ENCODE measurements at places on chromosomes 12 and 14.

DNA sequence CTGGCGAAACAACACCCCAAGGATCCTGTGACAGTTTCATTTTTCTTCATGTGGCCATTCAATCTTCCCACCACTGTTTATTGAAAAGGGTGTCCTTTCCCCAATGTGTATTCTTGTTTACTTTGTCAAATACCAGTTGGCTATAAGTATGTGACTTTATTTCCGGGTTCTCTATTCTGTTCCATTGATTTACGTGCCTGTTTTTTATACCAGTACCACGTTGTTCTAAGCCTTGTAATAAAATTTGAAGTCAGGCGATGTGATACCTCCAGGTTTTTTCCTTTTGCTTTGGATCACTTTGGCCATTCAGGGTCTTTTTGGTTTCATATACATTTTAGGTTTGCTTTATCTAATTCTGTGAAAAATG lies 9.1 kb upstream of the MGAT4C start:
- no peak for DNase-seq

DNA sequence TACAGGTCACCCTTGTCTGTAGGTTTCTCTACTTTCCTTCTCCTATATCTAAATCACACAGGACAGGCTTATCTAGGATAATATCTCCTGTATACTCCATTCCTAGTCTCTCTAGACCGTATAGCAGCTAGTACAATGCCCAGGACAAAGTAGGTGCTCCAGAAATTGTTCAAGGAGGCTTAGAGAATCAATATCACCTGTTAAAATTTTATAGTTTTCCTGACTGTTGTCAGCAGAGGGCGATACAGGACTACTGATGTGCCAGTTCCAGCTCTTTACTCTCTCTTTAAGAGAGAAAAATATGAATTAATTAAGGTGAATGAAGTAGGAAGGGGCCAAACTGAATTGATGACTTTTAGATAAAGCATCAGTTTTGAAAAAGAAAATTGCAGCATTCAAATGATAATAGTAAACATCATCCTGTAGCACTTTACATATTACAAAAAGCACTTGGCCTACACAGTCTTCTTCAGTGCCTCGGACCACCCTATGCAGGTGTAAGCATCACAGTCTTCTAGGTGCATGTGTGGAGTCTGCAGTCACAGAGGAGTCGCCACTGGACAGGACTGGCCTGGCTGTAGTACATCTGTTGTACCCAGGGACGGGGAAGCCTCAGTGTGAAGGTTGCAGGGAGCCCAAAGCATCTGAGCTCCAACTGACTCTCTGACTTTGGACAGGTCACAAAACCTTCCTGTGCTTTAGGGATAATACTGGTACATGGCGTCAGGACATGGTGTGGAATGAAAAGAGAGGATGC lies 61.9 kb upstream of the MAX start:
- DNase-seq = peak; percentile 24

DNA sequence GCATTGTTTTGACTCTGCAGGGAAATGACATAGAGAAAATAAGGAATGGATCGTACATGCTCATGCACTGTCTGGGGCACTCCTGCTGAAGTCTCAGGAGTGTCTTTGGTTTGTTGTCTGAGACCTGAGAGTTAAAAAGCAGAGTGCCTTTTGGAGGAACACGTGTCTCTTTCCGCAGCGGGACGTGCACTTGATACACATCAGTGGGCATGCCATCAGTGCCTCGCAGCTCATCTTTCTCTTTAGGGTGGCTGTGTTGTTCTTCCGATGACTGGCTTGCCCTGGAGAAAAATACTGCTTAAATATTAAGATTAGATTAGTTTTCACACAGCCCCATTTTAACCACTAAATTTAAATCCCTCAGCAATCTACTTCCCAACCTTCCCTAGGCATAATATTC lies 835.9 kb downstream of the DIO2 start:
- DNase-seq = no peak

DNA sequence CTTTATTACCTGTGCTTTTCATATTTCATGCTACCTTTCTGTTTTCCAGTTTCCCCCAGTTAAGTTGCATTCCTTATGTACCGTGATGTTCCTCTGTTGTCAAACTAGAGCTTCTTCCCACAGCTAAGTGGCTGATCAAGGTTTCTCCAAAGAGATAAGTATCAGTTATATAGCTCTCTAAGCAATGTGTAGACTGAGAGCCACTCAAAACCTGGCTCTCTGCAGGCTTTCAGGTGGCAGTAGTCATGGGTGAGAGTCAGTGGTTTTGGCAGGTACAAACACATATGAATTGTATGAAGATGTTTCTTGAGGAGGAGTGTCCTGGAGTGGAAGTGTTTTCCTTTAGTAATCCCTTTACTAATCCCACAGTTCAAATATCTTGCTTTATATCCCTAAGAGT lies 28.4 kb downstream of the TXNRD1 start:
- no peak for DNase-seq

DNA sequence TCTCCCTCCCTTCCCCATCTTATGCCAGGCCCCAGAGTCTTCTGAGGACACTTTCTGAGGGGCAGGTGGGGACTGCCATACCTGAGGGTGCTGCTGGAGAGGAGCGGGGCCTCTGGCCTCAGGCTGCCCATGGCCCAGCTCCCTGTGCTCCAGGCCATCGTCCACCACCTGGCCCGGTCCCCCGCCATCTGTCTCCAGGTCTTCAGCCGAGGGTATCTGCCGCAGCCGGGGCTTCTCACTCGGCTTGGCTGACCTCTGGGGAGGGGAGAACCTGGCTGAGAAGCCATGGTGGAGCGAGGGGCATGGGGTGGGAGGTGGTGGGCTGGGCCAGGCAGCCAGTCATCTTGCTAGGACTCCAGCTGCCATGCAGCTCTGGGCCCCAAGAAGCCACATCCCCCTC lies 21.6 kb downstream of the SLC48A1 start:
- DNase-seq = no peak

GRCh38 chr14:34715127-34715863 lies 902 bp upstream of the CFL2 start:
- no peak for DNase-seq

GRCh38 chr14:30656190-30656632 lies 34.1 kb downstream of the SCFD1 start:
- peak; percentile 5 for DNase-seq

- no peak for DNase-seq
Observed at GRCh38 chr12:93827669-93828068, 150.5 kb downstream of the CRADD start.

DNA sequence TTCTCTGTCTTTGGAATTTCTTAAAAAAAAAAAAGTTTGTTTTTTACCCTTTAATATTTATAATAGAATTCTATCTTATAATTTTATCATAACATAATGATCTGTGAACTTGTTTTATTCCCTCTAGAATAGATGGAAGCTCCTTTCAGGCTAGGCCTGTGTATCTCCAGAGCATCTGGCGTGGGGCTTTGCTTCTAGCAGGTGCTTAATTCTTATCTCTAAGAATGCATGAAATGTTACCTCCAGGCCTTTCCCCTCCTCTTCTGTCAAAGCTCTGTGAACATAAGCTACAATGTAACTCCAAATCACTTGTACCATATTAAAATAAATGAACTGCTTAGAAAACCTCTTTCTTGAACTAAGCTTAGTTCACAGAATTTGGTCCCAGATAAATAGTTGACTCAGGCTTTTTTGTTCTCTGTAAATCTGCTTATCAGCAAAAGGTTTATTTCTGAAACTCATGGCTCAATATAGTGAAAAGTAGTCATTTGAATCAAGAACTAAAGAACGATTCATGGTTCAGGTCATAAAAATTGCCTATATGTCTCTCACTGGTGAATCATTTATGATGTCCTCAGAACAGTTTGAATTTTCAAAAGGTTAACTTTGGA lies 407.1 kb downstream of the TRHDE start:
- no peak for DNase-seq

GRCh38 chr12:77720258-77720657 lies 110.4 kb upstream of the NAV3 start:
- DNase-seq = no peak

- no peak for DNase-seq
Observed at GRCh38 chr12:26870491-26871419, 37.8 kb upstream of the ITPR2 start.

- DNase-seq = no peak
Observed at GRCh38 chr12:22321018-22321605, 13.4 kb downstream of the ST8SIA1 start.

- peak; percentile 38 for DNase-seq
Observed at GRCh38 chr12:14993537-14994266, 20.9 kb downstream of the PDE6H start.

GRCh38 chr12:117151403-117152031 lies 38.8 kb downstream of the FBXO21 start:
- no peak for DNase-seq

- no peak for DNase-seq
Observed at GRCh38 chr12:97760601-97761000, 298.0 kb downstream of the RMST start.

- no peak for DNase-seq
Observed at GRCh38 chr12:23930599-23930998, 18.9 kb downstream of the SOX5 start.

GRCh38 chr14:99654235-99654985 lies 9.5 kb downstream of the HHIPL1 start:
- no peak for DNase-seq

- no peak for DNase-seq
Observed at GRCh38 chr12:96040305-96041133, 5.1 kb upstream of the LTA4H start.

GRCh38 chr12:29517264-29517663 lies 19.8 kb upstream of the OVCH1 start:
- no peak for DNase-seq

GRCh38 chr14:74786796-74787315 lies 23.7 kb downstream of the YLPM1 start:
- no peak for DNase-seq

DNA sequence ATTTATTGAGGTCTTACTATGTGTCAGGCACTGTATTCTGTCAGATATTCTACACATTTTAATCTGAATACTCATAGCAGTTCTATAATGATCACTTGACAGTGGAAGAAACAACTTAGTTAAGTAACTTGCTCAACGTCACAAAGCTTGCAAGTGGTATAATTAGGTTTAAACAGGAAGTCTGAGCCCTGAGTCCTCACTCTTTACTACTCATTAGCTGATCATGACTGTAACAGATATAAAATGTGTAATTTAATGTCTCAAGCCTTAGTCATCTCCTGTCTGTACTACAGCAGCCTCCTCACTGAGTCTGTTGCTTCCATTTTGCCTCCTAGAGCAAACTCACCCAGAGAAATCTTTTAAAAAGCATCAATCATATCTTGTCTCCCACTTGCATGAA lies 38.9 kb downstream of the PPP4R4 start:
- peak; percentile 71 for DNase-seq

DNA sequence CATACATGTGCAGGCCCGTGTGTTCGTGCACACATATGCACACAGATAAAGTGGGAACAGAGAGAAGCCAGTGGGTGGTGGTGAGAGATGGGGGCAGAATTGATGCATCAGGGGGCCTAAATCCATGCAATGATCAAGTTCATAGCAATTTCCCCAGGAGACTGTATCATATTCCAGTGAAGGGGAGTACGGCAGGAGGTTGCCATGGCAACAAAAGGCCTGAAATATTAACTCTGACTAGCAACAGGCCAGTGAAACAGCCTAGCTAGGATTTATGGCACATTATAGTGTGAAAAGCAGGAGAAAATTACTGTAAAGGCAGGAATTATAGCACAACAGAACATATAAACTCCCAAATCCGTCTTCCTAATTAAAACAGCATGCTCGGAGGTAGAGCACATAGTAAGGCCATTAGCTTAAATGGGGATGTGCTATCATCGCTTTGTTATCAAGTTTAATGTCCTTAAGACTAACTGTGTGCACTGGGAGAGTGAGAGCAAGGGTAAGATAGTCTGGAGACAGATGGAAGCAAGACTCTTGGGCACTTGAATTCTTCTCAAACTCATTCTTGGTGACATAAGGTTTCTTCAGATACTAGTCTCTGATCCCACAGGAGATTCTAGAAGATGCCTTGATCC lies 806.3 kb downstream of the DIO2 start:
- DNase-seq = no peak

GRCh38 chr14:104639885-104640548 lies 35.4 kb upstream of the TMEM179 start:
- DNase-seq = no peak

DNA sequence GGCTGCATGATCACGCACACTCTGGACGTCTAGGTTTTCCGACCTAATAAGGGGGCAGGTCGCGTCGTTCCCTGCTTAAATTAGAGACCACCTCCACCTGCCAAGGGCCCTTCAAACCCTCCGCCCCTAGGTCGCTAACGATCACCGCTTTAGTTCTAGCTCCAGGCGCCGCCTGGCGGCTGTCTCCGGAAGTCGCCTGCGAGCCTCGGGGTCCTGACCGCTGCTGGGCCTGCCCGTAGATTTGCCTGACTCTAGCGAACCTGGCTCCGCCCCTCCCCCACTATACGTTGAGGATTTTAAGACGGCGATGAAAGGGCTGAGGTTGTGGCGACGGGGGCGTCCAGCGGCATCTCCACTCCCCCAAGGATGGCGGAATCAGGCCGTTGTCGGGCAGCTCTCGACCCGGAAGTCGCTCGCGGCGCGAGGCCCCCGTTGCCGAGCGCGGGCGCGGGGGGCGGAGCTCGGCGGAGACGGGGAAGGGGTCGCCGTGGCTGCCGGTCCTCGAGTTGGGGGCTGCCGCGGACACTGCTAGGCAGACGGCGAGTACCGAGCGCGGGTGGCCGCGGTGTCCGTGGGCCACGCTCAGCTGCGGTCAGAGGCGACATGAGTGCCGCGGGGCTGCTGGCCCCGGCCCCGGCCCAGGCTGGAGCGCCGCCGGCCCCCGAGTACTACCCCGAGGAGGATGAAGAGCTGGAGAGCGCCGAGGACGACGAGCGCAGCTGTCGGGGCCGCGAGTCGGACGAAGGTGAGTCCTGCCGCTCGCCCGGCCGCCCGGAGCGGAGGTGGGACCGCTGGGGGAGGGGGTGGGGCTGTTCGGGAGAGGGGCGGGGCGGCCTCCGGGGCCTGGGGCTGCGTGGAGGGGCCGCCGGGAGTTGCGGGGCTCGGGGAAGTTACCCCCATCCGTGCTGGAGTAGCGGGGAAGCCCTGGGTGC lies at the start of gene SUDS3:
TSS of gene SUDS3 (plus strand) at position 467 of the 932 bp plus-strand sequence. CDS start at position 604, 137 bp downstream.
- DNase-seq = no peak

- no peak for DNase-seq
Observed at GRCh38 chr12:74770552-74770951, 232.9 kb downstream of the ATXN7L3B start.

- DNase-seq = no peak
Observed at GRCh38 chr12:88691811-88692210, 111.5 kb upstream of the KITLG start.

GRCh38 chr12:64890873-64891468 lies 66.5 kb downstream of the TBC1D30 start:
- DNase-seq = peak; percentile 43

DNA sequence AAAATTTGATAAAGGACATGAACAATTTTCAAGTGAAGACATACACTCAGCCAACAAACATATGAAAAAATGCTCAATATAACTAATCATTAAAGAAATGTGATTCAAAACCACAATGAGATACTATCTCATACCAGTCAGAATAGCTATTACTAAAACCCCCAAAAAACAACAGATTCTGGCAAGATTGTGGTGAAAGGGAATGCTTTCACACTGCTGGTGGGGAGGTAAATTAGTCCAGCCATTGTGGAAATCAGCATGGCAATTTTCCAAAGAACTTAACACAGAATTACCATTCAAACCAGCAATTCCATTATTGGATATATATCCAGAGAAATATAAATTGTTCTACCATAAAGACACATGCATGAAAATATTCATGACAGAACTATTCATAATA lies 18.7 kb upstream of the TAS2R14 start:
- no peak for DNase-seq

Data from HS-5 (cell line).